ENCODE measurements at places on chromosomes 4 and X.
A peak's percentile ranks its signal among the peaks of the same experiment; 100 is the strongest.

- DNase-seq, result no peak
Observed at GRCh38 chr4:36214735-36215485, 29.4 kb downstream of the ARAP2 start.

GRCh38 chr4:164615964-164616363 is 138.0 kb upstream of the SMIM31 start:
- peak; percentile 12 for DNase-seq

DNA sequence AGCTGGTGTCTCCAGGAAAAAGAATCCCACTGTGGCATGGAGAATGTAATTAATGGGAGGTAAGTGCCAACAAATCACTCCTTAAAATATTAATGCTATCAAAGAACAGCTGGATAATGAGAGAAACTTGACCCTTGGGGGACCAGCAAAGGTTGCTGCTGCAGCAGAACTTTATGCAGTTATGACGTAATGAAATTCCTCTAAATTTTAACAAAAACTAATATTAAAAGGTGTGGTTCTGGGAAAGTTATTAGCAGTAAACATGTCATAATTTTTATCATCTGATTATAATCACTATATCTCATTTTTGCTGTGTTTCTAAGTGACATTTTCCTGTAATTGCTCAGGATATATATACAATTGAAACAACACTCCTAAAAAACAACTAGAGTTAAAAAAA is 1.7 kb upstream of the SHISA3 start:
- DNase-seq, result no peak

DNA sequence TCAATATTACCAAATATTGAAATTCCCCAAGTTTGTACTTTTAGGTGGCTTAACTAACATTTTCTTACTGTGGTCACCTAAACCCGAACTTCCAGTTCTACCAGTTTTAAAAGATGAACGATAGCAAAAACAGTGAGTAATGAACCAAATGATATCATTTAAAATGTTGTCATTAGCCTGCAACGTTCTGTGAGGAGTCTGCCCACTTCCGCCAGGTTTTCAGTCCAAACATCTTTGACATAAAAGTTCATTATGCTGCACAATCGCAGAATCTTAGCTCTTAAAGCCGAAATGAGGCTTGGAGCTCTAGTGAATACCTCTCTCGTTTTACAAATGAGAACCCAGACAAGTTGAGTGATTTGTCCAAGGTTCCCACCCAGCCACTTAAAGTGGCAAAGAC is 762 bp downstream of the PIGA start:
- peak; percentile 7 for DNase-seq

GRCh38 chr4:81470456-81471297 is 1.0 kb downstream of the RASGEF1B start:
- no peak for DNase-seq

GRCh38 chr4:94960708-94961107 is 203.0 kb downstream of the BMPR1B start:
- no peak for DNase-seq

GRCh38 chr4:24262616-24263015 is 321.7 kb downstream of the DHX15 start:
- DNase-seq, result no peak

DNA sequence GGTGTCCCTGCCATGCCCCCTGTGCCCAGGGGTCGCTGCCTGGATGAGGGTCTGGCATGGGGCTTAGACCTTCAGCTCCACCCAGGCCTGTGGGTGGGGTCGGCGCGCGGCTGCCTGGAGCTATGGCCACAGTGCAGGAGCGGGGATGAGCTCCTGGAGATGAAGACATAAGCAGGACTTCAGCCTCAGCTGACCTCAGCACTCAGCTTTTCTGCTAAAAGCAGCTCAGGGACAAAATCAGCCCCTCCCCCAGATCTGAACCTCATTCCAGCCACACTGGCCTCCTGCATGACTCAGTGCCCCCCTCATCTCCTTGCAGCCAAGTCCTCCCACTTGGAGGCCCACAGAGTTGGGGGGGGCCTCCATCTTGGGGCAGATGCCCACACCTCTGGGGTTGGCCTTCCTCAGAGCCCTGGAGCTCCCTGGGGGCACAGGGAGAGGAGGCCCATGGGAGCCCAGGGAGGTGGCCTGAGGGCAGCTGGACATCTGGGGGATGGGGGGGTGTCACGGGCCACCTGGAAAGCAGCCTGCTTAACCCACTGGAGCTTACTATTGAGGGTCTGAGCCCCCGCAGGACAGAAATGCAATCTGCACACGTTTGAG is 19.4 kb upstream of the CPLX1 start:
- no peak for DNase-seq

- no peak for DNase-seq
Observed at GRCh38 chrX:3950373-3950772, 236.9 kb upstream of the PRKX start.

- DNase-seq, result no peak
Observed at GRCh38 chrX:116272861-116273260, 102.3 kb downstream of the AGTR2 start.

GRCh38 chrX:3345281-3346191 is 916 bp downstream of the MXRA5 start:
- no peak for DNase-seq

DNA sequence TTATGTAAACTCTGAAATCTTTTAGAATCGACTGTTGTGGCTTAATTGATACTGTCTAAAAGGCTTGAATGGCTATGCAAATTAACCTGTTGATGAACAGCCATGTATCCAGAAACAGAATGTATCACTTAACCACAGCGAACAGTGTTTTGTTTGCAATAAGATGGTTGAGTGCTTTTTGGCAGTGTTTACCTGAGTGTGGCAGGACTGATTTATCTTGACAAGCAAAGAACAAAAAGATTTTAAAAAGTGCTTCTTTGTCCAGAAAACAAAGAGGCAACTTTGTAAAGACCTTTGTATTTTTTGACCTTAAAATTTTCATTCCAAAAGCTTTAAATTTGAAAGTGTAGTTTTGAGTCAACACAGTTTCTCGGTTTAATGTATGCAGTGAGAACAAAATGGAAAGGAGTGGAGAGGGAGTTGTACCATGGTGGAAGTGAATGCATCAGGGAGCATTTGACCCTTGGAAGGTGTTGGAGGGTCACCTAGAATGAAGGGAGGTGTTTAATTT is 18.0 kb downstream of the ARHGAP10 start:
- peak; percentile 83 for DNase-seq

GRCh38 chr4:15920723-15921591 is 17.6 kb downstream of the FGFBP1 start:
- DNase-seq, result no peak

- DNase-seq, result no peak
Observed at GRCh38 chr4:39587881-39588280, 50.8 kb downstream of the SMIM14 start.

DNA sequence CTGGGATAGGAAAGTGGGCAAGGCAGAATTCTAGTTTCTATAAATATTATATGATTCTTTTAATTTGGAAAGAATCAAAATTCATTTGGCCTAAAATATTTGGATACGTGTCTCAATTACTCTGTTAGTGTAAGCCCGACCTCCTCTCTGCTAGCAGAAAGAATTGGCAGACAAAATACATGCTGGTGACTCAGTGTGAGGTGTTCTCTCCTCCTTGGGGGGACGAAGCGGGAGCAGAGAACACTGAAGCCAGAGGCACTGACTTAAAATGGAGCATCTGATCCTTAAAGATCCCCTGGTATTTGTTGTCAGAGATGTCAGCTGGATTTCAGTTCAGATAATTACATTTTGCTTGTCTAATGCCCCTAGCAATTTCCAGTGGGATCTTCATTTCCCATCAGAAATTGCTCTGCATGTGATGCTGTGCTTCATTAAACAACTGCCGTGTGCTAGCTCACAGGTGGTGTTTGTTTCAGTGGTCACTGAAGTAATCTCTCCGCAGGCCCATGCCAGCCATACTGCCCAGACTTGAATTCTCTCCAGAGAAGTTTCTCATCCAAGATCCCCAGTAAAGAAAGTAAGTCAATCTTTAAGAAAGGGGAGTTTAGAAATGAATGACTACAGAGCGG is 188.7 kb upstream of the TLL1 start:
- DNase-seq, result no peak

- DNase-seq, result no peak
Observed at GRCh38 chr4:24557026-24558025, 27.0 kb downstream of the DHX15 start.

GRCh38 chr4:3344596-3344995 is 51.8 kb downstream of the RGS12 start:
- DNase-seq, result no peak

DNA sequence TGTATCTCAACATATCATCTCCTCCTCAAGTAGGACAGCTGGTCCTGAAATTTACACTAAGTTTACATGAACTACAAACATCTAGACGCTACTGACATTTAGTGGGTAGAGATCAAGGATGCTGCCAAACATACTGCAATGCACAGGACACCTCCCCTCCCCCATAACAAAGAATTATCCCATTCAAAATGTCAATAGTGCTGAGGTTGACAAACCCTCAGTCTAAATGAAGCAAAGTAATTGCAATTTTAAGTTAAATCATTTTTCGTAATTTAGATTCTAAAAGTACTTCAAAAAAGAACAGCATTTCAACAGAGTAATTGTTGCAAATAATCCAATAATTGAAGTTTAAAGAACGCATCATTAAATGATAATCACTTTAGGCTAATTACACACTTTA is 1.2 kb downstream of the PRMT9 start:
- no peak for DNase-seq

- DNase-seq, result no peak
Observed at GRCh38 chrX:100743009-100743607, 11.2 kb upstream of the SYTL4 start.

DNA sequence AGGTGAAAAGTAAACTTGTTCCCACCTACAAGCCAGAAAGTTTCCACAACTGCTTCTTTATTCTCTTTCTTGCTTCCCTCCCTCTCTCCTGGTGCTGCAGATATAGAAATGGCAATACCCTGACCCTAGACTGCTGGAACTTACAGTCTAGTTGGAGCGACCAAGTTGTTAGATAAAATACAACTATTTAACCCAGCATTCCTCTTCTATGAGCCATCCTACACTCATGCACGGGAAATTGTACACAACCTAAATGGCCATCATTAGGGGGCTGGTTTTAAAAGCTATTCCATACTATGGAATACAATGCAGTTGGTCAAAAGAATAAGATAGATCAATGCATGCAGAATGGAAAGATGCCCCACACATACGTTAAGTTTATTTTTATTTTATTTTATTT is 41.1 kb downstream of the PJA1 start:
- DNase-seq, result no peak

- DNase-seq, result peak; percentile 44
Observed at GRCh38 chr4:101693842-101694398, 96.6 kb upstream of the BANK1 start.

DNA sequence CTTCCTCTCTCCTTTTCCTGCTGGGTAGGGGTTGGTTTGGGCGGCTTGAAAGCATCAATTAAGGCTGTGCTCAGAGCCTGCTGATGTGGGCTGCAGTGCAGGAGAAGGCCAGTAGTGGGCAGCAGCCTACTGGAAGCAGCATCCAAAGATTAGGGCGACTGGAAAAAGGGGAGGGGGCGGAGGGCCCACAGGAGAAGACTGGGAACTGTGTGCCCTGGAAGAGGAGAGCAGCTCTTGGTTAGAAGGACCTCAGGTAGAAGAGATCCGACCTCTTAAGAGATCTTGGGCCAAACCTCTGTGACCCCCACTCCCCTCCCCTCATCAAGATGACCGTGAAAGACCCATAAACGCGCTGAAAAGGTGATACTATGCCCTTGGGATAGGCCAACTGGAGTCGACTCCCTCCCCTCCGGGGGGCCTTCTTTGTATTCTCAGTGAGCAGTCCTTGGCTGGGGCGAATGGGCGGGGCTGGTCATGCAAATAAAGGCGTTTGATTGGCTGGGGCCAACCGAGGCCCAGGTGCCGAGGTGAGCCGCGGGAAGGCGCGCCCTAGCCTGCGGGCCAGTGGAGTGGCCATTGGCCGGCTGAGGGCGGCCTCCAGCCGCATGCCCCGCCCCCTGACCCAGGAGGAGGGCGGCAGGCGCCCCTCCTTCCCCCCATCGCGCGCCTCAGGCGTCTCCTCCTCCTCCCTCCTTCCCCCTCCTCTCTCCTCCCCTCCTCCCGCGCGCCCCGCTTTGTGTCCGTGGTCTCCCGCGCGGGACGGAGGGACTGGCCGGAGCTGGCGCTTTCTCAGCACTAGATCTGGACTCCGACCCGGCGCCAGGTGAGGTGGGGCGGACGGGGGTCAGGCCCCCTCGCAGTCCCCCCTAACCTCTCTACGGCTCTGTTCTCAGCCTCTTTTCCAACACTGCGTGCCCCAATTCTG is 10.1 kb downstream of the DLG3 start:
- peak; percentile 74 for DNase-seq

DNA sequence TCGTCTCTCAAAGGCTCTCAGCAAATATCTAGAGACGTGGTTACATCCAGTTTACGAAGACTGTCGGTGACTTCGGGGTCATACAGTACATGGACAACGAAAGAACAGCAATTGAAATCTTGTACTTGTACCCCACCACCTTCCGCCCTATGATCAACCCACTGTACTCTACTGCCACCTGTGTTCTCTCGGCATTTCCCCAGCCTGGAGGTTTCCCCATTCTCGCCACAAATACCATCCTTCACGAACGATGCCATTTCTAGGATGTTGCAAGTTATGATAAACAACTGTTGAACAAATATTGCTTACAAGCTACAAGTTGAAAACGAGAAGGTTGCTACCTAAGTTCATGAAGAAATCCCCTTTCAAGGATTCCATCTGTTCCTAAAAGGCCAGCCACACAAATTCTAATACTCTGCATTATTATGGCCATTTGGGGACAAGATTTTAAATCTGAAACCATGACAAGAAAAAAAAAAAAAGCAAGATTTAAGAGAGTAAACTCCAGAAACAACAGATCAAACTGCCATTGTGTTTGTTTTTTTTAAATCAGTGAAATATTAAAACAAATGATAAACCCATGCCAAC is 1.6 kb downstream of the APBB2 start:
- peak; percentile 80 for DNase-seq

DNA sequence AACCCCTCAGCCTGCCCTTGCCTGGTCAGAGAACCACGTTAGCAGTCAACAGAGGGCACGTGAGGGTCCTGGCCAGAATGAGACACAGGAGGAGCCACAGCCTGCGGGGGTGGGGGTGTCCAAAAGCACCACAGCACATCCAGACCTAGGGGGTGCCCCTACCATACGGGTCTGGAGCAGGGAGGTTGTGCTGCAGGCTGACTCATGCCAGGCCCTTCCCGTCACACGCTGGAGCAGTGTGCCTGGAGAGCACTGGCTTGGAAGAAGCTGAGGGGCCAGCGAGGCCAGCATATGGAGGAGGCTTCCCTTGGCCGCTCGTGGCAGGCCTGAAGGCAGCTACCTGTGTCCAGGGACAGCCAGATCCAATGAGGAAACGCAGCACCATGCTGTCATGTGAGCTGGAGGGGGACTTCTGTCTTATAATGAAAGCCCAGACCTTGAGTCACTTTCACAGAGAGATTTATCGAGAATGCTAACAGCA is 1.5 kb upstream of the IRAK1 start:
- peak; percentile 35 for DNase-seq

DNA sequence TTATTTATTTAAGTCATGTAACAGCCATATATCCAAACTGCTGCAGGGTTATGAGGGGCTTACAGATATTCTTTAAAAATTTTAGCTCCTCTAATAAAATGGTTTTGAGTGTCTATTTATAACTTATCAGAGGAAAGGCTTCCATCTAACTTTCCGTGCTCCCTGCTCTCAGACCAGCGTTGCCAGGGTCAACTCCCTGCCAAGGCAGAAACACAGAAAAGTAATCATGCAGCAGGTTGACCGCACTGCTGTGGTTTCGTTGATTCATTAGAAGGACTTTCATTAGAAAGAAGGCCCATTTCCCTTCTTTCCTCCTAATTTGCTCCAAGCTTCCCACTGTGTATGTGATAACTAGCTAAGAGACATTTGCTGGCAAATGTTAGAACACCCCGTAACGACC is 33.9 kb downstream of the BCLAF3 start:
- no peak for DNase-seq

GRCh38 chr4:94506822-94507221 is 55.1 kb downstream of the PDLIM5 start:
- DNase-seq, result no peak

- peak; percentile 5 for DNase-seq
Observed at GRCh38 chr4:80322716-80323115, 12.8 kb upstream of the CFAP299 start.
